Stimulated activated CD4-positive, alpha-beta T cell treated with anti-CD3 and anti-CD28 coated beads, Interleukin-1b, Interleukin-23, amount 100 ng/mL, for 24 hours (primary cell): ENCODE measurements at places on chromosomes 7 and 10.

DNA sequence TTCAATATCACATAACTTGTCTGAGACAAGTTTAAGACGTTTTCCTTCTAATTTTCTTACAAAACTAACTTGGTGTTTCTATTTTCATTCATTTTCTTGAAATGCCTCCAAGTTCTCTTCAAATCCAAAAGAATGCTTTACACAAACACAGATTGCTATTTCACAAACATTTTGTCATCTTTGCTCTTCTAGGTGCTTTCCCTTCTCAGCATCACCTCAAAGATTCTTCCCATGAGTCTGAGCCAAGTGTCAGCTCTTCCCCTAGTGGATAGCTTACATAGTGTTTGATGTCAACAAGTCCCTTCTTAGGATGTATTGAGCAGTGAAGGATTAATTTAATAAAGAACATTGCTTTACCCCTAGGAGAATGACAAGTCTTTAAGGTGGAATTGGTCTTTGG is 38.1 kb upstream of the SEMA3A start:
- no peak for DNase-seq

DNA sequence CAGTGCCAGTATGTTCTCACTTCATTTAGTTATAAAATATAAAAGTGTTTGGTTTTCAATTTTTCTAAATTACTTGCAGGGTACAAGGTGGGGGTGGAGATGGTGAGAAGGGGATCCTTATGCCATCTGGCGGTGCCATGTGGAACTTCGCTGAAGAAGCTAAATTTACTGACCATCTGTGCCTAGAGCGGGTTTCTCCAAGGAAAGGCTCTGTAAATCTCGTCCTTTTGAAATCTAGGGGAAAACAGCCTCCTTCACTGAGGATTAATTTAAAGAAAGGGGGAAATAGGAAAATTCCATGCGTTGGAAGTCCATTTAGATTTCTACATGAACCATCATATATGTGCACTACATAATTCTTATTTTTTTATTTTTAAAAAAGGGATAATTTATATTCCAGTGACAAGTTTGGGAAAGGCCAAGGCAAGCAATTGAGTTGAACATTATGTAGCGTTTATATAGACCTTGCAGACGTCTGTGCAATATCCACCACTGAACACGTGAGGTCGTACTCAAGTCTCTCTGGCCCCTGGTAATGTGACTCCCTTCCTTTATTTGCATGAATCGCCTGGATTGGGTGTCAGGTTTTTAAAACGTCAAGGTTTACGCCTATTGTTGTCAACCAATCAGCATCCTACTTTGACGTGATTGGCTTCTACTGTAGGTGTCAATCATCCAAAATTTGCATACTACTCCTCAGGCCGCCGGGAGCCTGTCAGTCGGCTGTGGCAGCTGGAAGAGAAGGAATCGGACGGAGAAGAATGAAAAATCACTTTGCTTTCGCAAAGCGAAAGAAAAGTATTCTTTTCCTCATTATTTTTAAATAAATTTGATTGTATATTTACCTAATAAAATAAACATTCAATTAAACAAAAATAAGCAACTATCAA is 297.1 kb upstream of the NFE2L3 start:
- no peak for DNase-seq

DNA sequence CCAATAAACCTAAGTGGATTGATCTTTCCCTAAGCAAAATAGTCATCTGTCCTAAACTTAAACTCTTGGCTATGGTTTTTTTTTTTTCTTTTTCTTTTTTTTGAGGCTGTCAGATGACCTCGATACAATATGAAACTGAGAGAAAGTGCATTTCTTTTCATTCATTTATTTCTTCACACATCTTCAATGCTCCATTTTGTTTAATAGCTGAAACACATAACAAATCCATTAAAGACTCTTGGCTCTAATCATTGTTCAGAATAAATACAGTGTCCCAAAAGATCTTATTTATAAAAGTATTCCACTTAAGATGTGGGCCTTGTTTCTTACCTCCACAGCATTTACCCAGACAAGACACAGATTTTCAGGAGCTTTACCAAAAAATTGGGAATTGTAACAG is 195.5 kb downstream of the TRIL start:
- DNase-seq: no peak

DNA sequence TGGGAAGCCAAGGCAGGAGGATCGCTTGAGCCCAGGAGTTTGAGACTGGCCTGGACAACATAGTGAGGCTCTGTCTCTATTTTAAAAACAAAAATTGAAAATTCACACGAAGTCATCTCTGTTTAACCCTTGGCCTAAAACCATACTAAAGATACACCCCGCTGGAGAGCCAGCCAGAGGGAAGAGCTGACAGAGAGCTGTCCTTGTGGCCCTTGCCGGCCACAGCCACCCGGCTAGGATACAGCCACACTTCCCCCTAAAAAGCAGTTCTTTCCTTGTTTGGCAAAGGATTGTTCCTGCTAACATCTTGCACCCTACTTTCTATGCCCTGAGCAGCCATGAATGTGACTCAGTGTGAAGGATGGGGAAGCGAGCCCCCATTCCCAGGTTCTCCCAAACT is 49.6 kb downstream of the SH3PXD2A start:
- no peak for DNase-seq

- no peak for DNase-seq
Measured at GRCh38 chr10:85609509-85609908, 757.1 kb downstream of the GRID1 start.

- no peak for DNase-seq
Measured at GRCh38 chr7:13894954-13895353, 94.5 kb downstream of the ETV1 start.

- DNase-seq: peak; percentile 44
Measured at GRCh38 chr7:157576415-157576814, 239.6 kb downstream of the DNAJB6 start.

- no peak for DNase-seq
Measured at GRCh38 chr10:18340496-18341051, 200.3 kb downstream of the CACNB2 start.

DNA sequence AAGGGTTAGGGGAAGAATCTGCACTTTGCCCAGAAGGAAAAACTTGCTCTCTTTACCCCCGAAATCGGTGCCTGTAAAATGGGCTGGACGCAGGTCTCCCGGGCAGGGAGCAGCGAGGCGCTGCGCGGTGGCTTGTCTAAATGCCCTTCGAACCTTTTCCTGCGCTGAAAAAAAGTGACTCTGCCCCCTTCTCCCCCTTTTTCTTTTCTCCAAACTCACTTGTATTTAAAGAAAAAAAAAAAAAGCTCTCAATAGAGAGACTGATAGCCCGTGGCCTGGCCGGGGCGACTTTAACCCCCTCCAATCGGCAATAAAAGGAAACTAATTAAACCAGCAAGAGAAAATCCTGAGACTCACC is 286 bp downstream of the SP8 start:
- DNase-seq: no peak

DNA sequence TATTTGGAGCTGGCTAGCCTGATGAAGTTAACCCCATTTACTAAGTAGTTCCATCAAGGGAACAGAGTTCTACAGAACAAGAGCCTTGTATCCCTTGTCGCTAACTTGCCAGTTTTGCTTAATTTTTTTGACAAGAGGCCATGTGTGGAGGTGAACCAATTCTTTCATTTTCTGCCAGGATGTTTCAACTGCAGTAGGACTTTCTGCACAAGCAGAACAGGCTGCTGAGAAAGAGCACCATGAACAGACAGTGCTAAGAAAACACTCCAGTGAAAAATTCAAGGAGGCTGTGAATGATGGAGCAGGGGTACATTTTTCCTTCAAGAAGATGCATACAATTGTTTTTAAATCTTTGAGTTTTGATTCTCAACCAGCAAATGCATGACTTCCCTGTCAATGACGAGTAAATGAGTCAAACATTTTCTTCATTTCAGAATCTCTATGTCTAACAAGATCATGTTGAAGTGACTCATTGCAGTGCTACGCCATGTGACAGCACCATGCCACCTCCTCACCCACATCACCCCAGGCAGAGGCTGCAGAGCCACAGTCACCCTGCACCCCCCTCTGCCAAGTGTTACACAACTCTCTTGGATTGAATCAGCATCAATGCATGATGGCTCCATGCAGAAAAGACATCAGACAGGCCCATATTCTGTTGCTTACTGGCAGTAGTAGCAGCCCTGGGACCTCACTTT is 193.1 kb downstream of the COBL start:
- peak; percentile 54 for DNase-seq

GRCh38 chr7:3722396-3722922 is 421.4 kb downstream of the SDK1 start:
- no peak for DNase-seq

- DNase-seq: no peak
Measured at GRCh38 chr7:137040745-137041144, 172.3 kb downstream of the CHRM2 start.

GRCh38 chr7:33789871-33790630 is 115.3 kb upstream of the BMPER start:
- no peak for DNase-seq

GRCh38 chr7:129827467-129827990 is 125.2 kb downstream of the UBE2H start:
- DNase-seq: no peak

GRCh38 chr10:125169279-125169678 is 8.9 kb upstream of the CTBP2 start:
- no peak for DNase-seq

DNA sequence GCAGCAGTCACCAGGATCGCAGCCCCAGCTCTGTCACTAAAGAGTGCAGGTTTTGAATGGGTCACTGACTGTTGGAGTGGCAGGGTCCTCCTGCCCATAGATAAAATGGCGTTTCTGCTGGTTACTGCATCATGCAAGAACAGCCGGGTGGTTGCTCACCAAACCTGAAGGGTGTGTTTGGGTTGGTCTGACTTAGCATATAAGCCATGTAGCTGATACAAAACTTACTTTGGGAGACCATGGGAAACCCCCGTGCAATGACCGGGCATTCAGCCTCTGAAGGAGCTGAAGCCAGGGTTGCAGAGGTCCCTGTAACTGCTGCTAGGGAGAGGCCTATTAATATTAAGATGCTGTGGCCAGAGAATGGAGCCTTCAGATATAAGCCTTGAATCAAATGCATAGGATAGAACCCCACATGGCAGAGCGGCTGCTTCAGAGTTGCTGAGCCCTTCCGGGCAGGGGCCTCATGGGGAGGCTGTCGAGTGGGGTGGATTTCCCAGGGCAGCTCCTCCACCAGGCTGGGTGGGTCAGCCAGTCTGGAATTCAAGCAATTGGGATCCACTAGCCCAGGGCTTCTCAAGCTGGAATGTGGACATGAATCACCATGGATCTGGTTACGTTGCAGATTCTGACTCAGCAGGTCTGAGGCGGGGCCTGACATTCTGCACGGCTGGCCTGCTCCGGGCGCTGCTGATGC is 70.9 kb upstream of the CTBP2 start:
- no peak for DNase-seq

- no peak for DNase-seq
Measured at GRCh38 chr10:103621783-103622125, 128.2 kb downstream of the NEURL1 start.

- no peak for DNase-seq
Measured at GRCh38 chr10:3950676-3951275, 165.8 kb upstream of the KLF6 start.

- no peak for DNase-seq
Measured at GRCh38 chr7:132355048-132355447, 221.2 kb downstream of the PLXNA4 start.

- no peak for DNase-seq
Measured at GRCh38 chr10:98642281-98642680, 195.5 kb upstream of the HPS1 start.

- no peak for DNase-seq
Measured at GRCh38 chr10:27481486-27481885, 22.6 kb upstream of the RAB18 start.

GRCh38 chr10:49114718-49115014 is 656 bp downstream of the VSTM4 start:
- DNase-seq: no peak

GRCh38 chr7:762885-763284 is 35.8 kb upstream of the PRKAR1B start:
- DNase-seq: no peak

DNA sequence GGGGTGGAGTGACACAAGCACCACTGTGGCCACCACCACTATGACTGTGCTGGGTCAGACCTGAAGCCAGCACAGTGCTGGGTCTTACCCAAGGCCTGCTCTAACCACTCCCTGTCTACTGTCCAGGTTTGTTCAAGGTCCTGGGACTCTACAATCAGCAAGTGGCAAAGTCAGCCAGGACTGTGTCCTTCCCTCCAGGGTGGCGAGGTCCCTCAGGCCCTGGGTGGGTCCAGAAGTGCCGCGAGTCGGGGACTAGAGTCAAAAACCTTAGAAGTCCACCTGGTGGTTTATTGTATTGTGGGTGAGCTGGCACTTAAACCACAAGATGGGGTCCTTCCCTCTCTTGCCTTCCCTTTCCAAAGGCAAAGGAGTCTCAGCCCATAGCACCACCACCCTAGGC is 30.8 kb upstream of the AGR3 start:
- no peak for DNase-seq

GRCh38 chr7:130553398-130554029 is 61.6 kb downstream of the MEST start:
- no peak for DNase-seq

- DNase-seq: no peak
Measured at GRCh38 chr10:124069341-124070264, 23.8 kb downstream of the CHST15 start.

DNA sequence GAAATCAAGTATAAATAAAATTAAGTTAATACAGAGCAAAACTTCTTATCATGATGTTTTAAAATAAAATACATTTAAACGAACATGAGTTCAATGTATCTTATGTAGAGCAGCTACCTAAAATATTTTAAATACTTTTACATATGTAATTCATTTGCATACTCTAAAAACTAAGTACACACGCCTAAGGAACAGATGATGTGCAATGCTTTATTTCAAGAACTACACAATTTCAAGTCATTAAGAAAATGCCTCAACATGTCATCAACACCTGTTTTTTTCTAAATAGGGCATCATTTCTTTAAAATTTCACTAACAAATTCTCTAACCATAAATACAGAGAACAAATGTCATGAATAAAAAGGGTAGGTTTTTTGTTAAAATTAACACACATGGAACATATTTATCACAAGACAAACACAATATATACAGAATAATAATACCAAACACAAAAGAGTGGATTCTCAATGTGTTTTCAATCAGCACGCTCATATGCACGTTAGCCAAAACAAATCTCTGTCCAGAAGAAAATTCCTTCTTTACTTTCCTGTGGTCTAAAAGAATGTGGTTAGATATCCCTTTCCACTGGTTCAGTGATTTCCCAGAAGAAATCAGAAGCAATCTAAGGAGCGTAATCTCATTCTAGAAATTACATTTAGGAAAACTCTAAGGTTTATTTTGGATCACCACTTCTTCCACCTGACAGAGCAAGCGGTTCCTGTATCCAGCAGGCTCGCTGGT is 73.0 kb upstream of the PFKP start:
- DNase-seq: no peak

GRCh38 chr7:1101563-1102431 is 13.9 kb downstream of the GPER1 start:
- DNase-seq: no peak

- DNase-seq: no peak
Measured at GRCh38 chr7:149719050-149719899, 54.1 kb downstream of the ZNF467 start.

- no peak for DNase-seq
Measured at GRCh38 chr10:11653758-11654471, 42.5 kb upstream of the USP6NL start.
